ENCODE measurements at places on chromosomes 7 and 10.
A peak's percentile ranks its signal among the peaks of the same experiment; 100 is the strongest.

DNA sequence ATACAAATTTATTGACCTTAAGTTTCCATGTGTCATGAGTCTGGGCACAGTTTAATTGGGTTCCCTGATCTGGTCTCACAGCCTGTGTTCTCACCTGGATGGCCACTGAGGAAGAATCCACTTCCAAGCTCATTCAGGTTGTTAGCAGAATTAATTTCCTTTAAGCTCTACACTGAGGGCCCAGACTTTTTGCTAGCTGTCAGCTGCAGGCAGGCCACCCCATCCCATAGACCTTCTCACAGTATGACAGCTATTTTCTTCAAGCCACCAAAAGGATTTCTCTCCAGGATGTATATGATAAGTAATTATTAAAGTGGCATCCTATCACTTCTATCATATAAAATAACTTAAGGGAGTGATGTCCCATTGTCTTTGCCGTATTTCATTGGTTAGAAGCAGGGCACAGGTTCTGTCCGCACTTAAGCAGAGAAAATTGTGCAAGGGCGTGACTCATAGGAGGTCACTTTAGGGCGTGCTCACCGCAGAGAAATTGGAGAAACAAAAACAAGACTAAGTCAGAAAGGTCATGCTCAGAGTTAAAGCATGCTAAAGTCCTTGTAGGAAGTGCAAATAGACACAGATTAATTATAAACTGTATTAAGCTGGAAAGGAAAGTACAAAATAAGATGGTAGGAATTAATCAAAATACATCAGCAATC lies 109.9 kb downstream of the AHR start:
- DNase-seq, result no peak

DNA sequence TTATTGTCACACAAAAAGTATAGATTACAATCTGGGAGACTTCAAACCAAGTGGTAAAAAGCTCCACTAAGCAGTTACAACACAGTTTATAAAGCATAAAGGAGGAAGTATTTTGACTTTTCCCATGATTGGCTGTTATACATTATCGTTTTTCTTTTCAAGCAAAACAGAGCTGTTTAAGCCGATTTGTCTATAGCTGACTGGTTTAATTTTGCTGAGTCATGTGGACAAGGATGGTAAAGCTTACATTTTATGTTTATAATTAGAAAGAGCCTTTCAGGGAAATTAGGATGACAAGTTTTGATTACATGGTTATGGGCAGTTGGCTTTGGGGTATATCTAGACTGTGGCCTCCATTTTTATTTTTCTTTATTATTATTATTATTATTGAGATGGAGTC lies 152.5 kb upstream of the STK17A start:
- no peak for DNase-seq

GRCh38 chr10:83373671-83374070 lies 765.6 kb upstream of the GHITM start:
- peak; percentile 8 for DNase-seq

GRCh38 chr7:64640504-64640903 lies 25.4 kb upstream of the ZNF107 start:
- no peak for DNase-seq

DNA sequence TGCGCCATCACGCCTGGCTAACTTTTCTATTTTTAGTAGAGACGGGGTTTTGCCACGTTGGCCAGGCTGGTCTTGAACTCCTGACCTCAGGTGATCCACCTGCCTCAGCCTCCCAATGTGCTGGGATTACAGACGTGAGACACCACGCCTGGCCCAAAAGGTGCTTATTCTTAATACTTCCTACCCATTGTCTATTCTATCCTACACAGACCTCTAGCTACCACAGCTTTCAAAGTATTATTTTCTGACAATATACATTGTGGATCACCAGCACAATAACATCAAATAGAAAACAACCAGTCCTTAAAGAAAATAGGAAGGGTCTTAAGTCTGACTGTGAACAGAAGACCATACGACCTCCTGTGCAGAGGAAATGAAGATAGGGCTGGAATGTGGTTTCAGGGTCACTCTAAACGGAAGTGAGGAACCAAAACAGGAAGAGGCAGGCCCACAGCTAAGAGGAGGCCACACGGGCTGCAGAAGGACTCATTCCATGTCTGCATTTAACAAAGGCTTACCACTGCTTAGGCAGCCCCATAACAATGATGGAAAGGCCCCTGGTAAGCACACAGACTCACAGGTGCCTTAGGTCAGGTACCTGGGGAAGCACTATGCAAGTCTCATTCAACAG lies 115.2 kb downstream of the ZFAND4 start:
- DNase-seq, result no peak

DNA sequence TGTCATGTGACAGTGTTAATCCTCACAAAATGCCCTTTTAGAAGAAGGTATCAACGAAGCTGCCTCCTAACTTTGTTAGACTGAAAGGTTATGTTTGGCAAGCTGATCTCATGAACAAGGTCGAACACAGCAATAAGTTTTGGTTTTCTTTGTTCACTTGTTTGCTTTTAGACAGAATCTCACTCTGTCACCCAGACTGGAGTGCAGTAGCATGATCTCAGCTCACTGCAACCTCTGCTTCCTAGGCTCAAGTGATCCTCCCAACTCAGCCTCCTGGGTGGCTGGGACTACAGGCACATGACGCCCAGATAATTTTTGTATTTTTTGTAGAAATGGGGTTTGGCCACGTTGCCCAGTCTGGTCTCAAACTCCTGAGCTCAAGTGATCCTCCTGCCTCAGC lies 1.1 kb downstream of the STRA8 start:
- DNase-seq, result no peak

DNA sequence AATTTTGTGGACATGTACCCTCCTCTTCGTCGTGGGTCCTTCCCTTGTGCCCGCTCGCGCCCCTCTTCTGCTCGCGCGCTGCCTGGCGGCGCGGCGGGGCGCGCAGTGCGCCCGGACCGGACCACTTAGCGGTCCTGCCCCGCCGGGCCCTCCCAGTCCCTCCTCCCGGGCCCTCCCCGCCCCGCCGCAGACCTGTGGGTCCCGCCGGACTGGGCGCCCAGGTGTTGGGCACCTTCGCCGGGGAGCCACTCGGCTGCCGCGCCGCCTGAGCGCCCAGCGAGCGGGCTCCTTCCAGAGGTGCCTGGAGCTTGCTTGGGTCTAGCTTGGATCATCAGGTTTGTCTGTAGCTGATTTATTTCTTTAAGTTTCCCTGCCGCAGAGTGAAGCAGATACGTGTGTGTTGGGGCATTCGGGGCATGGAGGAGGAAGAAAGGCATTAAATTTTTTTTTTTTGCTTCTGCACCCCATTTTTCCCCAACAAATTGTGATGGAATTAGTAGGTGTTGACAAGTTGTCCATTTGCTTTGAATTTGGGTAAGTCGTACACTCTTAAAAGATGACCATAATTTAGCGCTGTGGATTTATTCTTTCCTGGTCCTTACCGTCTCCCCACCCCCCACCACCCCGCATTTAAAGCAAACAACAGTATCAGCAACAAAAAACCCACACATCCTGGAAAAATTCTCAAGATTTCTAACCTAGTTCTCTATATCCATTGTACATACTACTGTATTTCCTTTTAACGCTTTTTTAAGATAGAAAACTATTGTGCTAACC lies 905 bp downstream of the C1GALT1 start:
- DNase-seq, result peak; percentile 37
